Activated T-cell treated with anti-CD3 and anti-CD28 coated beads for 24 hours (primary cell): ENCODE measurements at places on chromosomes 7 and 10.

- DNase-seq, result no peak
These were observed 112.8 kb downstream of the LARP4B start for GRCh38 chr10:818526-819220.

GRCh38 chr7:95250571-95250970 lies 73.8 kb downstream of the PON1 start:
- DNase-seq, result no peak

GRCh38 chr7:101862280-101863220 lies 45.1 kb downstream of the CUX1 start:
- DNase-seq, result no peak

- no peak for DNase-seq
These were observed 41.1 kb upstream of the RET start for GRCh38 chr10:43035800-43036199.

DNA sequence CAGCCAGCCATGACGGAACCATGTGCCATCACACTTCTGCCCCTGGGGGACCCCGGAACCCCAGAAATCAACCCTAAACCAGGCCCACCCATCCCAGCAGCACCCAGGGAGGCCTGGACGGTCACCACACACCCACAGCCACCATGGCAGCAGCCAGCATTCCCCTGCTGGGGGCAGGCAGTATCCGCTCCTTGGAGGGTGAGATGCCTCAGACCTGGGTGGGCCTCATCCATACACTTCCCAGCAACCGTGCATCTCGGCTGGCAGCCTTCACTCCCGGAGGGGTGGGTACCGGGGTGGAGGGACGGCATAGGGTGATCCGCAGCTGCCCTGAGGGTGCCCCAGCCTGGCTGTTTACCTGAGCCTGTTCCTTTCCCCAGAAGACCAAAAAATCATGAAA lies 69.1 kb upstream of the FAM20C start:
- DNase-seq, result no peak

GRCh38 chr10:64148607-64149006 lies 627.4 kb downstream of the REEP3 start:
- DNase-seq, result no peak

- DNase-seq, result no peak
These were observed 12.7 kb downstream of the LMTK2 start for GRCh38 chr7:98119256-98119918.

DNA sequence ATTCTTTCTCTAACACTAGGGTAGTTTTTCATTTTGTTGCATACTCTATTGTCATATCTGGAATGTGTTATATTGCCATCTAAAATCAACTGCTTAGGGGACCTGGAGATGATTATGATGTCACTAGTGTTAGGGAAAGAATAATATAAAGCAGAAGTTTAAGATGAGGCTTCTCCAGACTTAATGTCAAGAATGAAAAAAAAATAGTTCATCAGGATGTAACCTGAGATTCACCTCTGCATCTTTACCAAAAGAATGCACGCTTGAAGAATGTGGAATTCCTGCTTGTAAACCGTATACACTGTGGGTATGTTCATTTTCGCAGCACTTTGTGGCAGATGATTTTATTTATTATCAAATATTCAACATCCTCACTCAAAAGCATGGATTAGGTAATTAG lies 184.6 kb downstream of the ST7 start:
- no peak for DNase-seq

DNA sequence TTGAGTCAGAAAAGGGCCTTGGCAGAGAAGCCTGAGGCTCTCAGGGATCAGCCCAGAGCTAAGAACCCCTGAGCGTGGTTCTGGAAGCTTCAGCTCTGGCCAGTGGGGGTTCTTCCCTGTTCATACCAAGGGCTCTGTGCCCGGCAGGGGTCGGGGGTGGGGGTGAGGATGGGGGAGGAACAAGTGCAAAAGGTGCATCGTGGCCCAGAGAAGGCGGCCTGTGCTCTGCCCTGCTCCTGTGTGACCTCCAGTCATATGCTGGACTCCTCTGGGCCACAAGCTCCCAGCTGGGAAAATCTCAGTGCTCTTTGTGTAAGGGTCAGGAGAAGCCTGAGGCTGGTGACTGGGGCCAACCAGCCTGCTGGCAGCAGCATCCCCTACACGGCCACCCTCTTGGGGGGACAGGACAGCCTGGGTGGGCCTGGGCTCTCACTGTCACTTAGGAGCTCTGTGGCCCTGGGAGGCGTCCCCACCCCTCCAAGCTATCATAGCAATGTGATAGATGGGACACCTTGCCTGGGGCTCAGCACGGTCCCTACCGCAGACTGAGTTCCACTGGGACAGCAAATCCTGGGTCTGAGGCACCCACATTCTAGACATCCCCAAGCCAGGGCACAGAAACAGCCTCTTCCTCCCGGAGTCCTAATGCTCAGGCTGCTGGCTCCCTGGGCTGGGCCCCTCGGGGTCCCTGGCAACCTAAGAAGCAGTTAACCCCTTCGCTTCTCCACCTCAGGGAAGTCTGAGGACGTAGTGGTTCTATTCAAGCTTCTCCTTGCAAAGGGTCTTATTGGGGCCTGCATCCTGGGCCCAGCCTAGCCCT lies 2.5 kb downstream of the MMRN2 start:
- no peak for DNase-seq

DNA sequence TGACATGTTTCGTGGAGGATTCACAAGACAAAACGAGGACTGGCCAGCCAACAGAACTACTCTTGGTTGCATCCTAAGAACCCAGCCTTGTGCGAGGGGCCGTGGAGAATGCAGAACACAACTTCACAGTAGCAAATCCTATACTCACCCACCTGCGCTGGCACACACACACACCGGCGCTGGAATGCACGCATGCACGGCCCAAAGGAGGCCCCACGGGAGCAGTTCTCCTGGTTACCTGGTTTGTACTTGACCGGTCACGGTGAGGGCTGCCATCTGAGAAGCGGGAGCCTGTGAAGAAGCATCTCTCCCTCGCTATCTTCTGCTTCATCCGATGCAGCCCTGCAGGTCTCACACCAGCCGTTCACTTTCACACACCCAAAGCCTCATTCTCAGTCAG lies 137.8 kb downstream of the ZMYND11 start:
- DNase-seq, result no peak

GRCh38 chr10:11724938-11725776 lies 17.0 kb upstream of the ECHDC3 start:
- DNase-seq, result no peak

DNA sequence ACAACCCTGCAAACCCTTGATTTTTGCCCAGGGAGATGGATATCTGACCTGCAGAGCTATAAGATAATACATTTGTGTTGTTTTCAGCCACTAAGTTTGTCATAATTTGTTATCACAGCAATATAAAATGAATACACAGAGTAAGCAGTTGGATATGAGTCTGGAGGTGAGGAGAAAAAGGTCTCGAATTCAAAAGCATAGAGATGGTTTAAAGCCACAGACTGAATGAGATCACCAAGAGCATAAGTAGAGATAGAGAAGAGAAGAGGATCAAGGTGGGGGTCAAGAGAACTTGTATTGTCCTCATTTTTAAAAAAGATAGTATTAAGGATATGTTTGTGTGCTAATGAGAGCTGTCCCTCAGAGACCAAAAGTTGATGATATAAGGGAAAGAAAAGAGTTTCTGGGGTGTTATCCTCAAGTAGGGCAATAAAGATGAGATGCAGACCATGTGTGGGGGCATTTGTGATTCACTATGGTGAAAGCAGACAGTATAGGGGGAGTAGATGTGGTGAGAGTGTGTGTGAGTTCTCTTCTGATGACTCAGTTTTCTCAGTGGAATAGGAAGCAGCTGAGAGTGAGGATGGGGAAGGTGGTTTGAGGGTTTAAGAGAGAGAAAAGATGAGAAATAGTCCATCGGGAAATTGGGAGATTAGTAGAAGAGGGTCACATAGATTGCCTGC lies 25.8 kb upstream of the PCGF5 start:
- no peak for DNase-seq

DNA sequence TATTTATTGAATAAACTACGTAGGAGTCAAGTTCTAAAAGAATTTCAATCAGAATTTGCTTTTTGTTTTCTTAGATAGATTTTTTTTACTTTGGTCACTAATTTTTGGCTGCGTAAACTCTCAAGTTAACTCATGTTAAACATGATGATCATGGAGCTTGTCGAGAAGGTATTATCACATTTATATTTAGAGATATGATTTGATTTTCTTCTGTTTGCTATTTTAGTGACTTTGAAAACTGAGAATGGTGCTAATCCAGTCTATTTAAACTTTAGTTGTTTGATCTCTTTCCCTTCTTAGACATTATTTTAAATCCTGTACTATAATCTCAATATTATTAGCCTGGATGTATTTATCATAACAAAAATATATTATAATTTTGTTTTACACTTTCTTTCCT lies 179.4 kb upstream of the SEMA3C start:
- no peak for DNase-seq

DNA sequence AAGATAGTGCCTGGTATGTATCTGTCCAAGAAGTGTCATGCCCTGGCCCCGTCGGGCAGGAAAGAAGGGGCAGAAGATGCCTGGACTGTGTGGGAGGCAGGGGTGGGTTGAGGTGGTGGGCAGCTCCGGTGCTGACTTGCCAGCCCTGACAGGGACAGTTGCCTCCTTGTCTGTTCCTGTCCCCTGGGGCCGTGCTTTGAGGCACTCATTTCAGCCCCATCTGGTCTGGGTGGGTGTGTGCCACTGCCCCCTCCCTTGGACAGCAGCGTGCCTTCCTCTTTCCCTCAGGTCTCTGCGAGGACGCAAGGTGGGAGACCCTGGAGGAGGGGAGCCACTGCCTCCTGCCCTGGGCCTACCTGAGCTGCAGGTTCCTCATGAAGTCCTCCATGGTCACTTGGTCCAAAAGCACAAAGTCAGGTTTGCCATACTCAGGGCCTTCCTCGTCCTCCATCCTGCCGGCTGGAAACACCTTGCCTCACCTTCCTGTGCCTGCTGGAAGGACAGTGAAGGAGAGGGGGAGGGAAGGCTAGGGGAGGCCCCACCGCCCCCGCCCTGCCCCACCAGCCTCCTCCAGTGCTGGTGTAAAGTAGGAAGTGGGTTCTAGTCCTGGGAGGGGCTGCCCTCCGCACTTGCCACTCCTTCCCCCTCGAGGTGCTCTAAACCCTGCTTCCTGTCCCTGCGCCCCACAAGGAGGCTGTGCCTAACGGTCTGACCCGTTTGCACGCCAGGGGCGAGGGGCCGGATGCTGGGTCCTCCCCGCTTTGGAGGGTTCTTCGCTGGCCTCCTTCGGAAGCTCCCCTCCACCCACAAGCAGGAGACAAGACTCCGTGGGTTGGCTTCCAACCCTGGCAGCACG lies at the start of gene MYO1G:
Gene MYO1G (minus strand): TSS at position 505 of the 856 bp plus-strand sequence. CDS start 54 bp downstream, at position 451.
- peak; percentile 80 for DNase-seq

- DNase-seq, result no peak
These were observed 24.3 kb downstream of the SPAG6 start for GRCh38 chr10:22369434-22370072.

GRCh38 chr10:102629661-102630614 lies 14.3 kb upstream of the TRIM8 start:
- DNase-seq, result no peak

GRCh38 chr10:6400821-6401465 lies 179.1 kb downstream of the PRKCQ start:
- DNase-seq, result no peak

DNA sequence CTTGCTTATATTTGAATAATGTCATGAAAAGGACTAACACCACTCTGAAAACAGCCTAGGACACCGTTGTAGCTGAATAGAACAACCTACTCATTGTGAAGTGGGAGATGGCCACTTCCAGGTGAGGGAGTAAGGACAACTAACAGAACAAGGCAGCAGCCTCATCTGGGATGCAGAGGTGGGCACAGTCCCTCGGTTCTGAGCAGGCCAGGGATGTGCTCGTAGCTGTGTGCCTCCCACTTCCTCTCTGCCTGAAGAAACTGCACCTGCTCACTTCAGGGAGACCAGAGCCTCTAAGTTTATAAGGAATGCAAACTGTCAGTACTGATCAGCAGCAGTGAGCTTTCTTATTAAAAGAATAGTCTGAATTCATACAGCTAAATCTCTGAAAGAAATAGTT lies 2.5 kb downstream of the VSTM4 start:
- DNase-seq, result no peak

GRCh38 chr7:55086413-55087201 lies 67.8 kb downstream of the EGFR start:
- no peak for DNase-seq

DNA sequence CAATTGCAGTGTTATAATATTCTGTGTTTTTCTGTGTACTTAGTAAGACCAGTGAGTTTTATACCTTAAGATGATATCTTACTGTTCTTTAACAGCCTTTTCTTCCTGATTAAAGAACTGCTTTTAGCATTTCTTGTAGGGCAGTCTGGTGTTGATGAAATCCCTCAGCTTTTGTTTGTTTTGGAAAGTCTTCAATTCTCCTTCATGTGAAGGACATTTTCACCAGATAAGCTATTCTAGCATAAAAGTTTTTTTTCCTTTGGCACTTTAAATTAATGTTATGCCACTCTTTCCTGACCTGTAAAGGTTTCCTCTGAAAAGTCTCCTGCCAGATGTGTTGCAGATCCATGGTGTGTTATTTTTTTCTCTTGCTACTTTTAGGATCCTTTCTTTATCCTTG lies 1059.8 kb downstream of the LRMDA start:
- no peak for DNase-seq

DNA sequence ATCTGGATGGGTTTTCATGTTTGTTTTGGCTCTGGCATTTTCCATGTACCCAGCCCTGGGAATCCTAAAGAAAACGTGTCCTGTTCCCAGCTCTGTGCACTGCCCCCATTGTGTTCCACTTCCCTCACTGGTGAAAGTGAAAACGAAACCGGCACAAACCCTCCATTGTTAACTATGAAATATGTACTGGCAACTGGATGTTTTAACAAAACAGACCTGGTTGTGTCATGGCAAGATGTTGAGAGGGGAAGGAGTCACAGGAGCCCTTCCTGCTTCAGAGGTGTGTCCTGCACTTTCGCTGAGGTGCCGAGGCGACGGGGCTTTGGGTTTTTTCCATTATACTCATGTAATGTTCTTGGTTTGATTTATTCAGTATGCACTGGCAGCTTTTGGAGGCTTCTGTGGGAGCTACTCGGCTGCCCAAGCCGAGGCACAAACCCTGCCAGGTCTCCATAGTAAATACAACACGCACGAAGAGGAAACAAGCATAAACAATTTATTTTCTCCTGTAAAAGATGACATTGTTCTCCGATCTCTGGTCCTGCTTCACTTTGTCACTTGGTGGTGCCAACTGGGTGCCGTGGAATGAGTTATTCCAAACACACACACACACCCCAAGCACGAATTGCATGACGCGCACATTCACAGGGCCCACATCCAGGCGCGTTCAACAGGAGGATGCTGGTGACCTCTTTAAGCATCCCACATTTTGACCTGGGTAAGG lies 118.2 kb downstream of the CDK6 start:
- DNase-seq, result peak; percentile 43

DNA sequence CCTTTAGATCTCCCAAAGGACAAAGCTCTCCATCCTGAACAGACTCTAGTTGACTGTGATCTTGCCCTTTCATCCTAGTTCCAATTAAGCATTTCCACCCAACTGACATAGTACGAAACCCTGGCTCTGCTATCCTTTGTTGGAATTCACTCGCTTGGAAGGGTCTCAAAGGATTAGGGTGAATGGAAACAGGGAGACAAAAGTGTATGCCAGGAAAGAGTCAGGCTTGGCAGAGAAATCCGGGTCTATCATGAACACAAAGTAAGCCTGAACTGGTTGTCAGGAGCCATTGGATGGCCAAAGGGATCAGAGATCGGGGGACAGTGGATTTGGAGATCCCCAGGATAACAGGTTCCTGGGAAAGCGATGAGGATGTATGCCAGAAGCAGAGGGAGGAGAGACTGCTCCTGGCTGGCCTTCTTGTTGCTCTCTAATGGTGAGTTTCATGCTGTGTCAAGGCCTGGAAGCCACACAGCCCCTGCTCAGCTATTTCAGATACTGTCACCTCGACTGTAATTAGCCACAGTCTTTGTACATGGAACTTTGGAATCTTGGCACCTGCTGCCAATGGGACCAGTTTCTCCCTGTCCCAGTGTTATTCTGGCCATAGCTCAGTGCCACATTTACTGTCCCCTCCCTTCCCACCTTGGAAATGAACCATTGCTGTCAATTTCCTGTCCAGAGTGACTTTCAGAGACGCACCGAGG lies 1168.7 kb upstream of the AUTS2 start:
- no peak for DNase-seq
